Fibroblast of villous mesenchyme (primary cell): ENCODE measurements at places on chromosomes 12 and 14.

- no peak for DNase-seq
Measured at GRCh38 chr12:82090165-82090564, 268.0 kb downstream of the CCDC59 start.

- no peak for DNase-seq
Measured at GRCh38 chr12:123614110-123614509, 12.2 kb downstream of the DDX55 start.

DNA sequence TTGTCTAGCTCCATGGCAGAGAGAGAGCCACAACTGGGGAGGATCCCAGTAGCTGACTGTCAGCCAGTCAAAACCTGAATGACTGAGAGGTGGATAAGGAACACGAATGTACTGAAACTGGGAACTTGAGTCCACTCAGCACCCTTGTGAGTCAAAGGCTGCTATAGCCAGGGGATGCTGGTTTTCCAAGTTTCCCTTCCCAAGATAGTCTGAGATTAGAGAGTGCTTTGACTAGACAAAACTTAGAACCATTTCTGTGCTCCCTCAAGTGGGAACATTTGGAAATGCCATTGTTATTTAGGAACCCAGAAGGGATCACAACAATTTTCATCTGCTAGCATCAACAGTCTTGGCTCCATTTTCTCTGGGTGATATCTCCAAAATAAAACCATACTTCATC lies 4.0 kb downstream of the PRKAG1 start:
- DNase-seq, result peak; percentile 46

DNA sequence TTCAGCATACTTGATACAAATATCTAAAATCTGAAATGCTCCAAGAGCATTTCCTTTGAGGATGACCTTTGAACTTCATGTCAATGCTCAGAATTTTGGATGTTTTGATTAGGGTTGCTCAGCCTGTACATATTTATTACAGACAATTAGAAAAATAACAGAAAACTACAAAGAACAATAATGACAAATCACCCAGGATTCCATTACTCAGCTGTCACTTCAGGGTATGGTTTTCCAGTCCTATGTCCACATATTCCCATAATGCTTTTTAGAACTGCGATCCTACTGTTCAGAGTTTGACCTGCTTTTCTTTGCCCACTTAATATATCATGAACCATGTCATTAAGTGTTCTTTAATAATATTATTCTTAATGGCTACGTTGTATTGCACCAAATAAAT lies 11.4 kb downstream of the DLGAP5 start:
- DNase-seq, result no peak

DNA sequence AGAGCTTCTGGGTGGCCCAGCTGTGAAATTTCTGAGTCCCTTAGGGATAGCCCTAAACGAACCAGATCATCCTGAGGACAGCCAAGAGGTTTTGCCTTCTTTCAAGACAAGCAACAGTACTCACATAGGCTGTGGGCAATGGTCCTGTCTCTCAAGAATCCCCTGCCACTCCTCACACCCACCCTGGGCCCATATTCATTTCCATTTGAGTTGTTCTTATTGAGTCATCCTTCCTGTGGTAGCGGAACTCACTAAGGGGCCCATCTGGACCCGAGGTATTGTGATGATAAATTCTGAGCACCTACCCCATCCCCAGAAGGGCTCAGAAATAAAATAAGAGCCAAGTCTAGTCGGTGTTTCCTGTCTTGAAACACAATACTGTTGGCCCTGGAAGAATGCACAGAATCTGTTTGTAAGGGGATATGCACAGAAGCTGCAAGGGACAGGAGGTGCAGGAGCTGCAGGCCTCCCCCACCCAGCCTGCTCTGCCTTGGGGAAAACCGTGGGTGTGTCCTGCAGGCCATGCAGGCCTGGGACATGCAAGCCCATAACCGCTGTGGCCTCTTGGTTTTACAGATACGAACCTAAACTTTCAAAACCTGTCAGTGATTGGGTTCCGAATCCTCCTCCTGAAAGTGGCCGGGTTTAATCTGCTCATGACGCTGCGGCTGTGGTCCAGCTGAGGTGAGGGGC lies 38.9 kb downstream of the DAD1 start:
- DNase-seq, result peak; percentile 24

- no peak for DNase-seq
Measured at GRCh38 chr14:72256055-72256454, 323.8 kb downstream of the RGS6 start.

GRCh38 chr12:34405286-34406227 lies 383.3 kb downstream of the ALG10 start:
- no peak for DNase-seq

DNA sequence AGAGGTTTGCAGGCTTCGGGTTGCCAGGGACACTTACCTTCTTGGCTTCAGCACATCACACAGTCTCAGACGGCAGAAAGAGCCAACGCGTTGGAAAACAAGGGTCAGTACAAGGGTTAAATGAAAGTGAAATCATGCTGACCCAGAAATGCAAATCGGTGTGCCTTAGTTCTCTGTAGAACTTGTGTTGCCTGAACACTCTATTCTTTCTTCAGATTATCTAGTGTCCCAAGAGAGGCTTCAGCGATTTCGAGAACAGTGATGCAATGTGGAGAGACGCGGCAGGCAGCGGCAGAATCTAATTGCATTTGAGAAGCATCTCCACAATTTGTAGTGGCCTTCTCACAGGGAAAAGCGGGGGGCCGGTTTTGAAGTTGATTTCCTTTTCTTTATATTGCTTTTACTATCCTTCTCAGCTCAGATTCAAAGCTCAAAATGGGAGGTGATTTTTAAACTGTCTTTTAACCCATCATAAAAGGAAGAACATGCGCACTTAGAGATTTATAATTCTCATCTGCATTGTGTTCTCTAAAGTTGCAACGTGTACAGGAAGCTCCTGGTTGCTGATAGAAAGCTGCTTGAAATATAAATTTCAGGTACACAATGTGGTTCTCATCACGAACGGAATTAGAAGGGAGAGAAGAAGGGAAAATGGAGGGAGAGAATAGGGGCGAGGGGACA lies 67.8 kb upstream of the EGLN3 start:
- no peak for DNase-seq

GRCh38 chr12:32208355-32208754 lies 101.7 kb downstream of the BICD1 start:
- no peak for DNase-seq

DNA sequence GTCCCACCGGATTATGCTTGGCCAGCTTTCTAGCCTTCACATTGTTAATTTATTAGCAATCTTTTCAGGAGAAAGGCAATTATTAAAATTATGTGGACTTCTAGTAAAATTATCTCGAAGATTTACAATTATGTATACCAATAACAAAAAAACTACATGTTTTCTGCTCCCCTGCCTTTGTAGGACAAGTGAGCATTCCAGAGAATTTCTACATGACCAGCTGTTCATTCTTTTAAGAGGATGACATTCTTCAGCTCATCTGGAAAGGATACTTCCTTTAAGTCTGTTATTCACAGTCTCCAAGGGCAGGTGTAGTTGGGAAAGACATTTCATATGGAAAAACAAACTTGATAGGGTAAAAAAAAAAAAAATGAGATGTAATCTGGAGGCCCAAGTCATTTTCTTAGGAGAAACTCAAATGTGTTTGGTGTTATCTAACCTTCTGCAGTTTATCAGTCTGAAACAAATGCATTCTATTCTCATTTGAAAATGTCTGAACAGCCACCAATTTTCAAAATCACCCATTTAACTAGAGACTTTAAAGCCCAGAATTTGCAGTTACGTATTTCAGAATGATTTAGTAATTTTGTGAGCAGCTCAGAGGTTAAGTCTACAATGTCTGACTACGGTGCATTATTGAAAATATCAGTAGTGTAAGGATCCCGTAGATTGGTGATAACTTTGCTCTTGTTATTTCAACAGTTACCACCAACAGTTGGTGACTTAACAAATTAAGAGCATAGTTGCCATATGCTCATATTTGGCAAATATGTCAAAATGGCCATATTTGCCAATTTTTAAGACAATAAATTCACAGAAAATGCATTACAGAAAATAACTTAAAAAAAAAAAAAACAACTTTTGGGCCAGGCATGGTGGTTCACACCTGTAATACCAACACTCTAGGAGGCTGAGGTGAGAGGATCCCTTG lies 1.8 kb upstream of the PHLDA1 start:
- peak; percentile 64 for DNase-seq

GRCh38 chr14:87503711-87504110 lies 489.3 kb downstream of the GALC start:
- no peak for DNase-seq

- DNase-seq, result no peak
Measured at GRCh38 chr14:95255487-95255886, 64.2 kb downstream of the CLMN start.

GRCh38 chr12:76623931-76624330 lies 64.4 kb upstream of the OSBPL8 start:
- DNase-seq, result peak; percentile 9

- no peak for DNase-seq
Measured at GRCh38 chr14:64210216-64210615, 84.0 kb downstream of the ESR2 start.
